Activated naive CD4-positive, alpha-beta T cell (primary cell): ENCODE measurements at places on chromosomes 1 and 21.

- no peak for DNase-seq
These were observed 50.6 kb upstream of the SLC45A1 start for GRCh38 chr1:8267307-8267706.

- no peak for DNase-seq
These were observed 12.0 kb upstream of the DUSP12 start for GRCh38 chr1:161737625-161738024.

DNA sequence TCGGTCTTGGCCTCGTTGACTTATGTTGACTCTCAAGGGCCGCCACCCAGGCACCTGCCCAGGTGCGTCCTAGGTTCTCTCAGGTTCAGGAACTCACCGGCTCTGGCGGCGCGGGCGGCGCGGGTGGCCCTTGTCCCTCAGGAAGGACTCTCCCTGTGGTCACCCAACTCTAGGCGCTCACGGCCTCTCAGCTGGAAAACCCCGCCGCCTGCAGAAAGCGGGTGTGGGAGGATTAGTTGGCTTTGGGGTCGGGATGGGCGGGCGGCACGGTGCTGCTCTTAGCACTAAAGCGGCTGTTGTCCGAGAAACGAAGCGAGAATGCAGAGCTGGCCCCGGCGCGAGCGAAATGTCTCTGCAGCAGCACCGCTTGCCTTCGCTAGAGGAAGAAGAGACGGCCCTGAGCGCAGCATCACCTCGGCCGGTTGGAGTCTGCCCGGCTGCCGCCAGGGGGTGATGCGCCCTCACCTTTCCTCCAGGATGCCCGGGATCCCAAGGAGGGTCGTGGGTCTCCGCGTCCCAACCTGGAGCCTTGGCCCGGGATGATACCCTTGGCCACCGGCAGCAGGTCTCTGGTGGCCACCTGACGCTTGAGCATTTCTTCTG is 8.1 kb upstream of the TADA1 start:
- no peak for DNase-seq

GRCh38 chr21:43332861-43333297 is 94.1 kb downstream of the SIK1 start:
- DNase-seq, result no peak

DNA sequence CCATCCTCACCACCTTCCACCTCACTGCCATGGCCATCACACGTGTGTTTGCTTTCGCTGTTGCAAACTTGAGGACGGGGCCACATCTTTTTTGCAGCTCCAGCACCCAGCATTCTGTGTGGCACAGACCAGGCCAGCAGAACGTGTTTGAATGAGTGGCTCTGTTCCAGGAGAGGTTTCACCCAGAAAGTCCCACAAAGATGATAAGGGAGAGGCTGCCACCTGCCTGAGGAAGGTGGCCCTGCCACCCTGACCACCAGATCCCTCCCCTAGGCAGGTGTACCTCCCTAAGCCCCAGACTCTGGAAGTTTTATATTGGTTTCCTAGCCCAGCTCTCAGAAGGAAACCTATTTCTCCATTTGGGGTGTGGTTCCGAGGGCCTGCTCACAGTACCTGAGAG is 252.1 kb downstream of the KAZN start:
- DNase-seq, result no peak

DNA sequence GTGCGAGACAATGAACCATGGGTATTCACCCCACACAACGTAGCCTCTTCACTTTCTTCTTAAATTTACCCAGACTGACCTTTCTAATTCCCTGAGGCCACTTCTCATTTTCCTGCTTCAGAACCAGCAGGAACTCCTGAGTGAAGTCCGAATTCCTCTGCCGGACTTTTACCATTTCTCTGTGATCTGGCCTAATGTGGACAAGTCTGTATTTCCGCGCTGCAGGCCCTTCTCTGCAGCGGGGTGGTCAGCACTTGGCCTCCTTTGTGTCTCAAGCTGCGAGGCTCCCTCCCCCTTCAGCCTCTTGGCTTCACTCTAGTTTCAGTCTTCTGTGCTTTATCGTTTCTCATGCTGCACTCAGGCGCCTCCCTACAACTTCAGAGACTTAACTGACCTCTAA is 9.4 kb upstream of the CTBS start:
- DNase-seq, result no peak

GRCh38 chr1:86515597-86515996 is 31.3 kb upstream of the CLCA4 start:
- no peak for DNase-seq

- DNase-seq, result no peak
These were observed 125.0 kb upstream of the TMPRSS2 start for GRCh38 chr21:41632748-41633475.

GRCh38 chr1:194056169-194056568 is 869.8 kb upstream of the B3GALT2 start:
- DNase-seq, result no peak

DNA sequence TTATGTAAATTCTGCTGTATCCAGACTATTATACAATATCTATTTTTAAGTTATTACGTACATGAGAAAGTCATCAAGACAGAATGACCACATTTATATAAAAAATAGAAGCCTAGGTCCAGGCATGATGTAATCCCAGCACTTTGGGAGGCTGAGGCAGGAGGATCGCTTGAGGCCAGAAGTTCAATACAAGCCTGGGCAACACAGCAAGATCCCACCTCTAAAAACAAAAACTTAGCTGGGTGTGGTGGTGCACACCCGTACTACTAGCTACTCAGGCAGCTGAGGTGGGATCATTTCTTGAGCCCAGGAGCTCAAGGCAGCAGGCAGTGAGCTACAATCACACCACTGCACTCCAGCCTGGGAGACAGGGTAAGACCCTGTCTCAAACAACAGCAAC is 58.9 kb downstream of the NVL start:
- DNase-seq, result no peak

- DNase-seq, result no peak
These were observed 37.0 kb upstream of the RCAN3 start for GRCh38 chr1:24465638-24466037.

GRCh38 chr1:184425449-184426277 is 38.8 kb downstream of the C1orf21 start:
- no peak for DNase-seq

DNA sequence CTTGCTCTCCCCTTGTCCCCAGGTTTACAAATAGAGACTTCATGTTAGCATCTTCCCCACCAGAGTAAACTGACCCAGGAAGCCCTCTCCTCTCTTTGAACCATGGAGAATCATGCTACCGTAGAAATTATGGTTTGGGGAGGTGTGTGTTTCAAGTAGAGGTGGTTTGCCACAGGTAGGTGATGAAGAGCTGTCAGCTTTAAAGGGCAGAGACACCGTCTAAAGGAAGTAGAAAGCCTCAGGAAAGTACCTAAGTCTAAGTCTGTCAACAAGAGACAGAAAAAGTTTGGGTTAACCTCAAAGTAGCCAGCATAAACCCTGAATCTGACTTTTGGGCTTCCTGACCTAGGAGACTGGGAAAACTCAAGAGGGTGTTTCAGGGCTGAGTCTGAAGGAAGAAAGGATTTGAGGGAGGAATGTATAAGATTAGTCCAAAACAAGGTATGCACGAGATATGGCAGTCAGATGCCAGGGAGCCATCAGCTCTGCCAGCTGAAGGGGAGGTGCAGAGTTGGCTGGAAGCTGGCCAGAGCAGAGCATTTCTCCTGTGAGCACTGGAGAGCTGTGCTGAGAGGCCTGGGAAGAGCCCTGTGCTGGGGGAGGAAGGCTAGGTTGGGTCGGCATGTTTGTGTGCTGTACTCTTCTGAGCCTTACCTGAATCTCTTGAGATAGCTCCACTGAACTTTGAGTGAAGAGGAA is 14.3 kb downstream of the ADAMTSL4 start:
- DNase-seq, result peak; percentile 34

GRCh38 chr1:25809283-25809926 is 9.4 kb downstream of the SELENON start:
- no peak for DNase-seq
